LHCN-M2 (cell line): ENCODE measurements at places on chromosomes 16 and 17. TPM values are rescaled to one million over a fixed set of nuclear protein-coding genes. Genes with fewer than 3 reads are reported as not detected.

Gene DRC7
- not detected in 2 replicates for total RNA-seq

Gene PRSS36
- total RNA-seq, result 0.40 and 0.64 TPM in 2 replicates

Gene CMTM2
- not detected in 2 replicates for total RNA-seq

Gene SPATA22
- not detected in 2 replicates for total RNA-seq

Gene ADGRG1
- 1.3 and 5.5 TPM in 2 replicates for total RNA-seq

Gene VMO1
- total RNA-seq, result 0.17 and 0.38 TPM in 2 replicates

Gene DHX58
- total RNA-seq, result 5.3 and 8.0 TPM in 2 replicates

DNA sequence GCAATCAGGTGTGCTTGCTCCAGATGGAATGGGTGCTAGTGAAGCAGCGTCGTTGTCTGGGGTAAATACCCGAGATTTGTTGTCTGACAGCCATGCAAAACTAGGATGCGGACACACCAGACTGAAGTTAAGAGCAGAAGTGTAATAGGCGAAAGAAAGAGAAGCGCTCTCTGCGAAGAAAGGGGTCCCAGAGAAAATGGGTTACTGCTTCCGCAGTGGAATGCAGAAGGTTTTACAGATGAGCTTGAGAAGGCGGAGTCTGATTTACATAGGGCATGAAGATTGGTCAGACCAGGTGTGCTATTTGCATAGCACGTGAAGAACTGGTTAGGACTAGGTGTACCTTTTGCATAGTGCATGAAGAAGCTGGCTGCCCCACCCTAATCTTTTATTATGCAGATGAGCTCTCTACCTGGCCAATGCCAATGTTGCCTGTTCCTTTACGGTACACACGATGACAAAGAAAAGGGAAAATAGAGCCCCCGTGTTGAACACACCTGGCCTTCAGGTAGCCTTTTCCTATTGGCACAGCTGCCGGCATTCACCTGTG lies 32.0 kb upstream of the SNN start:
- no peak for DNase-seq

- peak; percentile 93 for DNase-seq
Measured at GRCh38 chr17:77254951-77255825, 114.4 kb downstream of the SEC14L1 start.

GRCh38 chr17:17424552-17424951 lies 52.2 kb upstream of the MED9 start:
- DNase-seq, result no peak

- DNase-seq, result peak; percentile 64
Measured at GRCh38 chr16:69796285-69797118, 34.4 kb downstream of the WWP2 start.

DNA sequence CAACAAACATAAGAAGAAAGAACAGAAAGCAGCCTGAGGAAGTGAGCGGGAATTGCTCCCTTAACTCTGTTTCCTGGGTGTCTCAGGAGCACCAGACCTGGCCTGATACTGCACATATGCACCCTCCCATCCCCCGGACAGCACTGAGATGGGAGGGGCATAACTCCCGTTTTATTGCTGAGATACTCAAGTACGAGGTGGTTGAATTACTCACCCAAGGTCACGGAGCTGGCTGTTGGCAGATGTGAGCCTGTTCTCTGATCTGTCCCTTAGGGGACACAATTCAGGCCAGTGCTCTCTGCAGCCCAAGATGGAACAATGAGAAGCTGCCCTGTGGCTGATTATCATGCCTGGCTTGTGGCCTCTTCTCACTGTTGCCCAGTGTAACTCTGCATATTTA lies 9.1 kb upstream of the MED9 start:
- peak; percentile 37 for DNase-seq

DNA sequence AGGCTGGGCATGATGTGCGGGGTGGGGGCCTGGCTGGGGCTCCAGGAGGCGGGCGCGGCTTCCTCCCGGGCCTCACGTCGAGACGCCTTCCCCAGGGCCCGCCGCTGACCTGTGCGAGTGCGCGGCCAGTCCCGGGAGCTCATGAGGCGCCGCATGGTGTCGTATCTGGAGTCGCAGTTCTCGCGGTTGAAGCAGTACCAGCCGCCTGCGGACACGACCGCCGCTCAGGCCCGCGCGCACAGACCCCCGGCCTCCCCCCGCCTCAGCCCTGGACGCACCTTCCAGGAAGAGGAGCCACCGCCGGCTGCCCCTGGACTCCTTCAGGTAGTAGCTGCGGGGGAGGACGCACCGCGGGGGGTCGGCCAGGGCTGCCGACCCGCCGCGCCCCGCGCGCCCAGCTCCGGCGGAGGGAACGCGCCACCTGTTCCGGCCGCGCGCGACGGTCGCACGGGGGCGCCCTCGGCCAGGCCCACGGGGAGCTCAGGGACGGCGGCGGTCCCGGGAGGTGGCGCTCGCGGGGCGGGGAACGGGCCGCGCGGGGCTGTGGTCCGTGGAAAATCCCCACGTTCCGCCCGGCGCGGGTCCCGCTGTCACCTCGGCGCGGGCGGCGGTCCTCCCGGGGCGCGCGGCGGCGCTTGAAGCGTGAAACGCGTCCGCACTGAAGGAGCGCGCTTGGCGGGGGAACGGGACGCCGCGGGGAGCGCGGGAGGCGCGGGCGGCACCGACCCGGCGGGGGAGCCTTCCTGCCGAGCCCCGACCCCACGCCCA lies 1.4 kb downstream of the NOTUM start:
- peak; percentile 38 for DNase-seq

- DNase-seq, result no peak
Measured at GRCh38 chr17:83119987-83120864, 40.8 kb downstream of the METRNL start.

- no peak for DNase-seq
Measured at GRCh38 chr16:49057391-49057790, 224.2 kb downstream of the CBLN1 start.

DNA sequence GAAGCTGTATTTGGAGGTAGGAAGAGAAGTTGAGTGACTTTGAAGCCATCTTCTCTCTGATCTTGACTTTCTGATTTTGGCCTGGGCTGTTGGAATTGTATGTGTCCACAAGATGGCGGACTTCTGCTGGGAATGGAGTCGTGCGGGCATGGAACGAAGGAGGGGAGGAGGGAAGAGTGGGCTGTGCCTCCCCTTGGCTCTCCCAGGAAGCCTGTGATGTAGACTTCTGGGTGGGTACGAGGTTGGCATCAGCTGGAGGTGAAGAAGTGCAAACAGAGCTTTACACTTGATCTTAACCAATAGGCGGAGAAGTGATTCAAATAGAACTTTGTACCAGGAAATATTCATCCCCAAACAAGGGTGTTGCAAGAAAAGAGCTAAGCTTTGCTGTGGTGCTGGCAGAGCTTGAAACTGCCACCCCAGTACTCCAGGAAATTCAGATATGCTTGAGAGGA lies 7.4 kb upstream of the TMEM220 start:
- DNase-seq, result peak; percentile 54

- no peak for DNase-seq
Measured at GRCh38 chr17:78966123-78966813, 13.5 kb downstream of the LGALS3BP start.

- DNase-seq, result no peak
Measured at GRCh38 chr17:48818361-48818841, 1.4 kb upstream of the TTLL6 start.

DNA sequence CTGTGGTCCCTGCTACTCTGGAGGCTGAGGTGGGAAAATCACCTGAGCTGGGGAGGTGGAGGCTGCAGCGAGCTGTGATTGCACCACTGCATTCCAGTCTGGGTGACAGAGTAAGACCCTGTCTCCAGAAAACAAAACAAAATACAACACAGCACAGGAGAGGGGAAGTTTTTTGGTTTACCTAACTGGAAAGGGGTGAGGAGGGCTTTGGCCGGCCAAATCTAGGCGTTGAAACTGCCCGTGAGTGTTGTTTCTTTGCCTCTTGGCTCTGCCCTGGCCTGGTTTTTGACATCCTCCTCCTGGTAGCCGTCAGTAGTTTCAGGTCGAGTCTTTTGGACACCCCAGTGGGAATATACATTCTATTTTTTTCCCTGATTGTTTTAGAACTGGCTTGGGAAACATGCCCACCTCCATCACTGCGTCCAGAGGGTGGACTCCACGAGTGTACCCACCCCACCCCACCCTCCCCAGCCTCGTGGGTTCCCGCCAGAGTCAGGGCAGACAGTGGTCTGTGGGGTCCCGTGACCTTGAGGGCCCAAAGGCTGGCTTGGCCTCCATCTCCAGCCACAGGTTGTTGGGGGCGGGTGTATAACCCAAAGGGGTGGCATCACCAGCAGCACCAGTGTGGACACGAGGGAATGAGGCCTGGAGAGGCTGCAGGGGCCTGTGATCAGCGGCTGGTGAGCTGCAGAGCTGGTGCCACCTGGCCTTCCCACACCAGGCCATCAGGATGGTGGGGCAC lies 42.7 kb downstream of the NT5M start:
- DNase-seq, result no peak

DNA sequence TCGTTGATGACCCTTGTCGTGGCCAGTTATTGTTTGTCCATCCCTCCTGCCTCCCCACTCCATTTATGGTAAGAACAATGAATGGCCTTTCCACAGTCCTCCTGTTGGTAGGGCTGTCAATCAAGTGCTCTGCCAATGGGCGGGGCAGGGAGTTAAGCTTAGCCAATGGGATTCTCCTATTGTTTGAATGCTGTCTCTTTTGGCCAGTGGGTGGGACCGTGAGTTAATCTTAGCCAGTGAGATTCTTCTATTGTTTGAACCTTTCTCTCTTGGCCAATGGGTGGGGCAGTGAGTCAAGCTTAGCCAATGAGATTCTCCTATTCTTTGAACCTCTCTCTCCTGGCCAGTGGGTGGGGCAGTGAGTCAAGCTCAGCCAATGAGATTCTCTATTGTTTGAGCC lies 85.4 kb downstream of the IRX3 start:
- DNase-seq, result peak; percentile 10

- no peak for DNase-seq
Measured at GRCh38 chr17:1324201-1324771, 44.8 kb downstream of the TRARG1 start.

DNA sequence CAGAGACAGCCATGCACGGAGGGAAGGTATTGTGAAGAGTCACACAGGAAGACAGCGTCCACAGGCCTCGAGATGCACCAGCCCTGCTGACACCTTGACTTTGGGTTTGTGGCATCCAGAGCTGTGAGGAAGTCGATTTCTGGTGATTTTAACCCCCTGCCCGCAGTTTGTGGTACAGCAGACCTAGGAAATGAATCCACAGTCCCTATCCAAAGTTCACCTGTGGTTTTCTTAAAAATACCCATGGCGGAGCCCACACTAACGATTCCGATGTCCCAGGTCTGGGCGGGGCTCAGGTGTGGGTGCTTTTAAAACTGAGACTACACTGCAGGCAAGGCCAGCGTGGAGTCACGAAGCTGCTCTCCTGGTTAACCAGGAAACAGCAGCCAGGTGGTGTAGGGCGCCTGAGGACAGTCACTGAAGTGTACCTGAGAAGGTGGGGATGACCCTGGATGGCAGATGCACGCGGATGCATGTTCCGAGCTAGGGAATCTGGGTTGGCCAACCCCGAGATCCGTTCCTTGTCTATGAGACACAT lies 14.4 kb upstream of the MEAK7 start:
- no peak for DNase-seq

- no peak for DNase-seq
Measured at GRCh38 chr16:66168777-66169176, 197.7 kb upstream of the CDH5 start.

GRCh38 chr16:28317040-28317880 lies 24.9 kb downstream of the SBK1 start:
- peak; percentile 23 for DNase-seq

GRCh38 chr17:61352781-61353491 lies 46.7 kb upstream of the TBX2 start:
- DNase-seq, result no peak

DNA sequence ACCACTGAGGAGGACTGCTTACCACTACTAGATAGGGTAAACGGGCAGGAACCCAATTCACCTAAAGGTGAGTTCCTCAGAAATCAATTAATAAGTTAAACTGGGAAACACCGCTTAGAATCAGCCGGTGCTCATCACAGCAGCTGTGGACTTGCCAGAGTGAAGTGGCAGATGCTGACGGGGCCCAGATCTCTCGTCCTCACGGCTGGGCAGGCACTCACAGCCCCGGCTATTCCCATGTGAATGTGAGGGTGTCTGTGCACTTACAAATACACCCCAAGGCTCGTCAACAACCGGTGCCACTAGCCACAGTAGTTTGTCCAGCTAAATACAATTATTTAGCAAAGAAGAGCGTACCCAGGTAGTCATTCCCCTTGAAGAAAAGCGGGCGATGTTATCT lies 29.7 kb downstream of the MBTPS1 start:
- DNase-seq, result no peak

DNA sequence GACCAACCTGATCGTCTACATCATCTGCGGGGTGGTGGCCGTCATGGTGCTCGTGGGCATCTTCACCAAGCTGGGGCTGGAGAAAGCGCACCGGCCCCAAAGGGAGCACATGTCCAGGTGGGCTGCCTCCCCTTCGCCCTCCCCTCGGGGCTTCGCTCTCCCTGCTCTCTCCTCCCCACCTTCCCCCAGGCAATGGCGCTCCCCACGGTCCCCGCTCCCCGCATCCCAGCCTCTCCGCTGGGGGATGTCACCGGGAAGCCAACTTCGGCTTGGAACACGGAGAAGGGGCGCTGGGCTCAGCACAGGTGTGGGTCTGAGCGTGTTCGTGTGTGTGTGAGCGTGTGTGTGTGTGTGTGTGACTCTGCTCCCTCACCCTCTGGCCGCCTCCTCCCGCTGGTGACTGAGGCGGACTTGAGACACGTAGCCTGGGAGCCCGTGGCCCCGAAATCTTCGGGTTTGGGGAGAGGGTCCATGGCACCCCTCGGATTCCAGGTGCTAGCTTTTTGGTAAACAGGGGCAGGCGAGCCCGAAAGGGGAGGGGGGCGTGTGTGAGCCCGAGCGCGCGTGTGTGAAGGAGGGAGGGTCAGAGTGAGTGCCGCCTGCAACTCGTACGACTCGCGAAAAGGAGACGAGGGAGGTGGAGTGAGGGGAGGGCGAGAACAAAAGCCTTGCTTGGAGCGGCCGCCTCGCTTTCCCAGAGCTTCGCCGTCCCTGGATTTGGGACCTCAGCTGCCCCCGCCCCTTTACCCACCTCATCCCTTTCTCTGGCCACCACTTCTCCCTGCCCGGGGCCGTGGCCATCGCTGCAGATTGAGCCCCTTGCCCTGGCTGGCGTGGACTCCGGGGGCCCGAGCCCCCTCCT lies 1.3 kb downstream of the SHISA9 start:
- peak; percentile 36 for DNase-seq

- DNase-seq, result peak; percentile 56
Measured at GRCh38 chr17:44385287-44386181, 3.9 kb downstream of the ITGA2B start.

DNA sequence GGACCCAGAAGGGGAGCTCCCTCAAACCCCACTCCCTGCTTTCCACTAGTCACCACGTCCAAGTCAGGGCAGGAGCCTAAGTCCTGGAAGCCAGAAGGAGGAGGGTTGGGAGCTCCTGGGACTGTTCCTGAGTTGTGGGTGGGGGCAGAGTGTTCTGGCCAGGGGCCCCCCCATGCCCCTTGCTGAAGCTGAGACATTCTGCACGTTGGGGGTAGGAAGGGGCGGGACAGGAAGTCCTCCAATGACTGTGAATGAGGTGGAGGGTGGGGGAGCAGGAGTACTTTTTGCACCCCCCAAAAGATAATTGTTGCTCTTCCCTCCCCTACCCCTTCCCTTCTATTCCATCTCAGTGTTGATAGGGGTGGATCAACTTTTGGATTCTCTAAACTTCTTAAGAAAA lies 21.4 kb upstream of the C17orf113 start:
- DNase-seq, result no peak
